Lung (tissue), 17 donors: ENCODE measurements at places on chromosomes 3 and 15.
A peak's percentile ranks its signal among the peaks of the same experiment; 100 is the strongest.

DNA sequence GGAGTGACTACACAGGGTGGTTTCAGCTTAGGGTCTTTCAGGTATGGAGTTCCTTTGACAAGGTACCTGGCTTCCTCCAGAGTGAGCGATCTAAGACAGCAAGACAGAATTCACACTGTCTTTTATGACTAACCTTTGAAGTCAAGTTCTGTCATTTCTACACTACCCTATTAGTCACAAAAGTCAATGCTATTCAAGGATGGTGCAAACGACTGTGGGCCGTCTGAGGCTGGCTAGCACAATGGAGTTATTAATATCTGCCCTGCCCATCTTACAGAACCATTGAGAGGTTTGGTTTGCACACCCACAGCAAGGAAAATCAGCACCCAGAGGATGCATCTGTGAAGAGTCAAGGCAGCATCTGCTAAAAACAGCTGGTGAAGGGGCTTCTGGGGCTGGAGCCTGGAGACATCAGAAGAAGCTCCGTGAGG is 62.9 kb upstream of the XCR1 start:
- no peaks in the 10 kb centered on the region for H3K36me3 ChIP-seq
- no peaks in the 10 kb centered on the region for H3K27me3 ChIP-seq

DNA sequence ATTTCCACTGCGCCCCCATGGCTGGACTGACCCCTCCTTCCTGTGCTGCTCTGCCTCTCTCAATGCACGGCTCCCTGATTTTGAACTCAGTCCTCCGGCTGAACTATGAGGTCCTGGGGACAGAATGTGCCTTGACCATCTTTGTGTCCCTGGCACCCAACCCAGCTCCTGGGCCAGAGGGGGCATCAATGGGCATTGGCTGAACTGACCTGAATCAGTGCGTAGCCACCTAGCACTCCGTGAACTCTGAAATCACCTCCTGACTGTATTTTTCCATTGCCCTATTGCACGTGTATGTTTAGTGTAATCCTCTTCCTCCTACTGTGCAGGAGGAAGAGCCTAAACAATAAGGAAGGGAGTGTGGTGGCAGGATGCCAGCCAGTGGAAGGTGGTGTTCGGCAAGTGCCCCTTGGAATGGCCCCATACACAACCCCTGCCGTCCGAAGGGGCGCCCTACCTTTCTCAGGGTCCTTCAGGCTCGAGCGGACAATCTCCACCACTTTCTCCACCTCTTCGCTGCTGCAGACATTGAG is 33.5 kb downstream of the BDH1 start:
- H3K4me1 ChIP-seq, result no peaks in the 10 kb centered on the region
- peak overlapping the region; percentile 21 for H3K27ac ChIP-seq
- H3K36me3 ChIP-seq, result no peaks in the 10 kb centered on the region
- H3K27me3 ChIP-seq, result no peaks in the 10 kb centered on the region
- H3K4me3 ChIP-seq, result no peak overlapping the region

DNA sequence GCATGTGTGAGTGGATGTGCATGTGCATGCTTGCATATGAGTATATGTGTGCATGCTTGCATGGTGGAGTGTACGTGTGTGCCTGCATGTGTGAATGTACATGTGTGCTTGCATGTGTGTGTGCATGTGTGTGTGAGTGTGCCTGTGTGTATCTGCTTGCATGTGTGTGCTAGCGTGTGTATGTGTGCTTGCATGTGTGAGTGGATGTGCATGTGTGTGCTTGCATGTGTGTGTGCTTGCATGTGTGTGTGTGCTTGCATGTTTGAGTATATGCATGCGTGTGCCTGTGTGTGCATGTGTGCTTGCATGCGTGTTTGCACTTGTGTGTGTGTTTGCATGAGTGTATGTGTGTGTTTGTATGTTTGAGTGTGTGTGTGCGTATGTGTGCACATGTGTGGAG is 4.6 kb upstream of the PLXNA1 start:
- DNase-seq, result no peak
- no peaks in the 10 kb centered on the region for H3K4me1 ChIP-seq
- no peaks in the 10 kb centered on the region for H3K36me3 ChIP-seq
- H3K27ac ChIP-seq, result no peak overlapping the region
- peaks cover 12% of the 10 kb centered on the region for H3K27me3 ChIP-seq

DNA sequence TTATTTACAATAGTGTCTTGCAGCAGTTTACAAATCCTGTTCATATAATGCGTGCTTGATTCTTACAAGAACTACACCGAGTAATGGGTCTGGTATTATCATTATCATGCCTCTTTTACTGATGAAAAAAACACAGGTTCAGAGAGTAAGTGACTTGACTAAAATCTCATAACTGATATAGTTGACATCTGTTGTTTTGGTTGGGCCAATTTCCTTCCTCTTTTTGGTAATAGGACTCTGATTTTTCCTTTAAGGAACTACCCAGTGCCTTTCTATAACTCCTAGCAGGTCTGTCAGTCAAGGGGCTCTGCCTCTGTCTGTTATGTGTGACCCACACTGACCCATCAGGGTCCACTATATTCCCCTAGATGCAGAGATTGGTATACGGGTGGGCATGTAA is 14.6 kb upstream of the BLOC1S6 start:
- H3K27me3 ChIP-seq, result no peaks in the 10 kb centered on the region
- no peak for DNase-seq
- no peaks in the 10 kb centered on the region for H3K36me3 ChIP-seq

DNA sequence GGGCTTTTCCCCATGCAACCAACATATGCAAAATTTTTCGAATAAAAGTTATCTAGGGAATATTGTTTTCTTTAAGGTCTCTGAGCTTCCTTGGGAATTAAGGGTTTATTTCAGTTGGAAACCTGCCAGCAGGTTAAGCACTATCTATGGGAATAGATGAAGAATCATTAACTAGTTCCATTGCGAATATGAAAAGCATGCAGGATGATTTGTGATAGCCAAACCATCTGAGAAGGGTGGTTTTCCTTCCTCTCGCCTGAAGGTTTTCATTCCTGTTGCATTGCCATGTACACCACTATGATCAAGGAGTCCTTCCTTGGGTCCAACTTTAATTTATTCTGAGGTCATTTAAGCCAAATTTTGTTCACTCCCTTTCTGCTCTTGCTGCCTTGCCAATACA is 184.9 kb downstream of the NR2F2 start:
- no peaks in the 10 kb centered on the region for H3K27me3 ChIP-seq
- no peak for DNase-seq
- H3K4me3 ChIP-seq, result no peak overlapping the region
- no peaks in the 10 kb centered on the region for H3K4me1 ChIP-seq
- no peaks in the 10 kb centered on the region for H3K36me3 ChIP-seq

GRCh38 chr3:5330152-5330810 is 142.8 kb downstream of the EDEM1 start:
- H3K27me3 ChIP-seq, result no peaks in the 10 kb centered on the region
- H3K4me1 ChIP-seq, result no peaks in the 10 kb centered on the region
- no peak overlapping the region for H3K27ac ChIP-seq
- H3K36me3 ChIP-seq, result no peaks in the 10 kb centered on the region

DNA sequence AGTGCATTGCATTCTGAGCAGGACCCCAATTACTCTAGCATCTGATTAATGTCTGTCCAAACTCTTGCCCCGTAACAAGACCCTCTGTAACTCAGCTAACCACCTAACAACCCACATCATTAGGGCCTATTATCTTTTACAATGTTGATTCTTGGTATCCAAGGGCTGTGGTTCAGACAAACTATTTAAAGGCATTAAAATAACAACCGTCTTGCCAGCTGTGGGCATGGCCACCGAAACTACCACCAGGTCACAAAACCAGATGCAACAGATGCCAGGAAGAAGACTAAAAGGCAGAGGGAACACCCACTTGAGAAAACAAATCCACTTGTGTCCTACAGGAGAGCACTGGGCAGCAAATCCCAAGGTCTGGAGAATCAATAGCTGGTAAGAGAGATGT is 262.9 kb downstream of the ERC2 start:
- no peak overlapping the region for H3K27ac ChIP-seq
- no peak for DNase-seq
- no peaks in the 10 kb centered on the region for H3K4me1 ChIP-seq
- H3K27me3 ChIP-seq, result no peaks in the 10 kb centered on the region
- no peak overlapping the region for H3K4me3 ChIP-seq
- H3K36me3 ChIP-seq, result no peaks in the 10 kb centered on the region

DNA sequence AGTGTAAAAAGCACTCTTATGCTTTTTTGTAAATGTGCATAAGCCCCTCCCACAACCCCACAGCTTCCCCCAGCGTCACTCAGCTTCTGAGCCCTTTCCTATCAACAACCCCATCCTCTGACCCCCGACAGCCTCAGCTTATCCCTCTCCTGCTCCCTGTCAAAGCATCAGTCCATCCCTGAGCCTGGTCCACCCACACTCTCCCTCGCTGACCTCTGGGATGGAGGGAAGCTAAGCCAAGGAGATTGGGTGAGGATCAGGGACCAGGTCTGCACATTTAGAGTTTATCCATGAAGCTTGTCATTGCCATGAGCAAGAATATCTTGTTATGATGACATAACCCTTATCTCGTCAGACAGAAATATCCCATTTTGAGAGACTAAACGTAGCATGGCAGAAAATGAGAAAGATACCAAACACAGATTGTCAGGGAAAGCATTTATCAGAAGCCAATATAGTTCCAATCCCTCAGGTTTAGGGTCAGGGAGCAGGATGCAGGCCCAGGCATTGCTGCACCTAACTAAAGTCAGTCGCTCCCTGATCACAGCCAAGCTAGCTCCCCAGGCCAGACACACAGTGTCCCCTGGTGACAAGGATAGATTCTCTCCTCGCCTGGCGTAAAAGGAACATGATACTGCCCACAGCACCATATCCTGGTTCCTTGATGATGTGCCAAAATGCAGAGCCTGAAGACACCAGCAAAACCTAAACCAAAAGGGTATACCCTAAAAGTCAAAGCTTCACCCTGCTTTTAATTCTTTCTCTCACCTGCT is 66.9 kb downstream of the DCLK3 start:
- H3K36me3 ChIP-seq, result no peaks in the 10 kb centered on the region
- H3K4me1 ChIP-seq, result no peaks in the 10 kb centered on the region
- H3K4me3 ChIP-seq, result no peak overlapping the region
- H3K27me3 ChIP-seq, result no peaks in the 10 kb centered on the region
- no peak for DNase-seq
- H3K27ac ChIP-seq, result no peak overlapping the region

DNA sequence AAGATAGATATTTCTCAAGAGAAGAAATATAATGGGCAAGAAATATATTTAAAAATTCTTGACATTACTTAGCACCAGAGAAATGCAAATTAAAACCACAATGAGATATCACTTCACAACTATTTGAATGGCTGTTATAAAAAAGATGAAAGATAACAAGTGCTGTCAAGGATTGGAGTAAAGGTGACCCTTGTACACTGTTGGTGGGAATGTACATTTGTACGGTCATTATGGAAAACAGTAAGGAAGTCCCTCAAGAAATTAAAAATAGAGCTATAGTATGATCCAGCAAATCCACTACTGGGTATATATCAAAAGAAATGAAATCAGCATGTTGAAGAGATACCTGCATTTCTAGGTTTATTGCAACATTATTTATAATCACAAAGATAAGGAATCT is 326.4 kb downstream of the GBE1 start:
- no peaks in the 10 kb centered on the region for H3K36me3 ChIP-seq
- no peak overlapping the region for H3K27ac ChIP-seq
- DNase-seq, result no peak
- no peak overlapping the region for H3K4me3 ChIP-seq

GRCh38 chr3:178538056-178538455 is 1.8 kb downstream of the KCNMB2 start:
- DNase-seq, result peak; percentile 75
- no peaks in the 10 kb centered on the region for H3K36me3 ChIP-seq
- no peaks in the 10 kb centered on the region for H3K4me1 ChIP-seq
- no peaks in the 10 kb centered on the region for H3K27me3 ChIP-seq
- no peak overlapping the region for H3K4me3 ChIP-seq
- no peak overlapping the region for H3K27ac ChIP-seq

- peak; percentile 96 for DNase-seq
- peak within 1 kb of the TSS; percentile 77 for H3K4me3 ChIP-seq
- no peaks in the 10 kb centered on the region for H3K27me3 ChIP-seq
These were observed at the start of gene PRKCI for GRCh38 chr3:170221924-170222646. Gene PRKCI (plus strand): TSS chr3:170222424. CDS start chr3:170222670, 246 bp downstream.

- H3K4me1 ChIP-seq, result no peaks in the 10 kb centered on the region
- H3K36me3 ChIP-seq, result no peaks in the 10 kb centered on the region
- no peaks in the 10 kb centered on the region for H3K27me3 ChIP-seq
- H3K4me3 ChIP-seq, result no peak overlapping the region
These were observed 487.6 kb downstream of the NAALADL2 start for GRCh38 chr3:175346573-175347356.

DNA sequence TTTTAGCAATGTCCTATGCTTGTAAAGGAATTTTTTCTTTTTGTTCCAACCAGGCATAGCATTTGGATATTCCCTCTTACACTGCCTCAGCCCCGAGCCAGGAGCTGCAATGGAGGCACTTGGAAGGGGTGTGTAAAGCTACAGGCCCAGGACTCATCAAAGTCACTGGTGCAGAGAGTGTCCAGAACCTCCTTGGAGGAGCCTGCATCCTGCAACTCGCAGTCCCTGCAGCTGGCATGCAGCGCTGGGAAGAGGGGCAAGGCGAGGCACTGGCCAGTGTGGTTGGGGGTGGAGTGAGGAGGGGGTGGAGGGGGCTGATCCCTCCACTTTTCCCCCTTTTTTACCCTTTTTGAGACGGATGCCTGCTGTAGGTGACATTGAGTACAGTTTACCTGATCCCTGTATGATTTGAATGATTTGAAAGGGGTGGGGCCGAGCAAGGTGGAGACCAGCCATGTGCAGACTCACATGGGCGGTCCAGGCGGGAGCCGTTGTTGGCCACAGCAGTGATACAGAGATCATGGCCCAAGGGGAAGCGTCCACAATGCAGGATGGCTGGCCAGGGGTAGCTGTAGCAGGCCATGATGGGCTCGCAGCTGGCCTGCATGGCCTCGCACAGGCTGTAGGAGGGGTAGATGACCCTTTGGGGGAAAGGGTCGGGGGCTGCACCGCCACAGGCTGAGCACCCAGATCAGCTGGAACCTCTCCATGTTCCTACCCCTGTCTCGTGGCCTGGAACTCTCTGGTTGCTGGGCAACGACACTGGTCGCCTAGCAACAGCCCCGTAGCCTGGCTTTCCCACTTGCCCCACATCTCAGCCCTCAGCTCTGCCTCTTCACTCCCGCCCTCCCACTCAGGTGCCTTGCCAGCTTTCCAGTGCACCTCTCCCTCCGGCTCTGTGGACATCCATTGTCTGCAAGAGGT is 7.9 kb downstream of the P4HTM start:
- peaks cover 2% of the 10 kb centered on the region for H3K4me1 ChIP-seq
- H3K4me3 ChIP-seq, result no peak overlapping the region
- H3K36me3 ChIP-seq, result peaks cover 3% of the 10 kb centered on the region
- H3K27ac ChIP-seq, result no peak overlapping the region
- no peaks in the 10 kb centered on the region for H3K27me3 ChIP-seq
- DNase-seq, result no peak

DNA sequence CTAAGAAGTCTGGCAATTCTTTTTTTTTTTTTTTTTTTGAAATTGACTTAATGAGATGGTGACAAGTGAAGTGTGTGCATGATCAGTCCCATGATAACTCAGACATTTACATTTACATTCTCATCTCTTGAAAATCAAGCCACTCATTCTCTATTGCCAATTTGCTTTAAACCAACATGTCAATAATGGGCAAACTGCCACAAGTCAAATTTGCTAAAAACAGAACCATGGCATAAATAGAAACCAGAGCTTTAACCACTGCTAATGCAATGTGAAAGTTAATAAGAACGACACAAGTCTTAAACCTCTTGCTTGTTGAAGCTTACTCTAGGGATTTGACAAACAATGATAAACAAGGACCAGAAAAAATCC is 12.0 kb upstream of the COL8A1 start:
- no peak overlapping the region for H3K27ac ChIP-seq
- no peak overlapping the region for H3K4me3 ChIP-seq
- DNase-seq, result no peak
- H3K27me3 ChIP-seq, result no peaks in the 10 kb centered on the region

GRCh38 chr3:195020921-195021320 is 250.0 kb downstream of the XXYLT1 start:
- no peaks in the 10 kb centered on the region for H3K36me3 ChIP-seq
- H3K27ac ChIP-seq, result no peak overlapping the region
- peaks cover 4% of the 10 kb centered on the region for H3K4me1 ChIP-seq
- no peak for DNase-seq
- no peak overlapping the region for H3K4me3 ChIP-seq
